ENCODE measurements at places on chromosomes 2 and 18.

DNA sequence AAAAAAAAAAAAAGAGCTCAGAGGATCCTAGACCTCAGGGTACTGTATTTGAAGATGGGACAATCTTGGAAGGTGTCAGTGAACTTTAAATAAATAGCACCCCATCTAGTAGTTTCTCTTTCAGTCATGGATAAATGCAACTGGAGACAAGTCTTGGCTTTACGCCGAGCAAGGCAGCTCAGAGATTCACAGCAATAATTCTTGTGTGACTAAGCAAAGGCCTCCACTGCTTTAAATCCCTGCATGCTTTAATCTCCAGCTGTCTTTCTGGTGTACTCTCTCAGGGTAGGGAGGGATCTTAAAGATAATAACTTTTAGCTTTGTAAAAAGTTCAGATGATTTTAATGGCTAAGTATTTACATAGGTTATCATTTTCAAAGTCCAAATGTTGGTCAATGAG lies 36.3 kb downstream of the NRXN1 start:
- DNase-seq: no peak

DNA sequence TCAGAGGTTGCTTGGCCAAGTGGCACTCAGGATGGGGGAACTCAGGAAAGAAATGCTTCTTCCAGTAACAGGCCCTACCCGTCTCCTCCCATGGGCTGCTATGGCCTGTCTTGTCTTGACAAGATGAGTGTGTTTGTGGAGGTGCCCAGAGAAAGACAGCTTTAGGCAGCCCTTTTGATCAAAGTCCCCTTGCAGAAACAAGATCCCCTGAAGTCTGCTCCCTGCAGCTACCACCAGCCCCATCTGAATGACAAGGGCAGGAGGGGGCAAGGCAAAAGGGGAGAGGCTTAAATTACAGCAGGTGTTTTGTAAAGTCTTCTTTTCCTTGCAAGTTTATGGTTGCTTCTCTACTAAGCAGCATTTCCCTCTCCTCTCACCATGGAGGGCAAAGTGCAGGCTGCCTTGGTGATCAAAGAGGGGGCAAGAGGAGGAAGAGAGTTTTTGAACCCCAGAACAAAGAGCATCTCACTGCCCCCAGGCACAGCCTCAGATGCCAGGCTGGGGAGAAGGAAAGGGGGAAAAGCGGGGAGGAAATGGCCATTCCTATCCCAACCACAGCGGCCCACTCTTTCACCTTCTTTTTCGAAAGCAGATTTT lies 6.7 kb downstream of the EVA1A start:
- DNase-seq: no peak

- DNase-seq: no peak
Measured at GRCh38 chr2:157061799-157062198, 195.7 kb upstream of the GALNT5 start.

- no peak for DNase-seq
Measured at GRCh38 chr18:74425876-74426275, 31.2 kb downstream of the DIPK1C start.

DNA sequence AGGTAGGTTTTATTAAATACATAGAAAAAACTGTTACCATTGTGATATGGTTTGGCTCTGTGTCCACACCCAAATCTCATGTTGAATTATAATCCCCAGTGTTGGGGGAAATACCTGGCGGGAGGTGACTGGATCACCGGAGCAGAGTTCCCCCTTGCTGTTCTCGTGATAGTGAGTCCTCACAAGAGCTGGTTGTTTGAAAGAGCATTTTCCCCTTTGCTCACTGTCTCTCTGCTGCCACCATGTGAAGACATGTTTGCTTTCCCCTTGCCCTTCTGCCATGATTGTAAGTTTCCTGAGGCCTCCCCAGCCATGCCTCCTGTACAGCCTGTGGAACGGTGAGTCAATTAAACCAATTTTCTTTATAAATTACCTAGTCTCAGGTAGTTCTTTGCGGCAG lies 352.7 kb upstream of the SLC39A10 start:
- no peak for DNase-seq

- DNase-seq: no peak
Measured at GRCh38 chr2:128260239-128261138, 58.2 kb downstream of the HS6ST1 start.

DNA sequence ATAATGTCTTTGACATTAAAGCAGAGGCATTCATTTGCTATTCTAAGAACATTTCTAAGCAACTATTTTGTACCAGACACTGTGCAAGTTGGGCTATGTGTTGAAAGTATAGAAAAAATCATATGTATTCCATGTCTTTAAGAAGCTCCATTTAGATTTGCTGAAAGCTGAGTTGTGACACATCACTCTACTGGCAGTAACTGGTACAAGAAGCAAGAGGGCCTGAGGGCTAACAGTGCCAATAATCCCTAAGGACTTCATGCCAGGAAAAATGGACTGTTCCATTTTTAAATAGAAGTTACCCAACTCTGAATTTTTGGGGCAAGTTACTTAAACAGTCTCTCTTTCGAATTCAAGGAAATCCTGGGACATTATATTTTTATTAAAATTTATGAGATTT lies 178.7 kb downstream of the SRBD1 start:
- DNase-seq: no peak

DNA sequence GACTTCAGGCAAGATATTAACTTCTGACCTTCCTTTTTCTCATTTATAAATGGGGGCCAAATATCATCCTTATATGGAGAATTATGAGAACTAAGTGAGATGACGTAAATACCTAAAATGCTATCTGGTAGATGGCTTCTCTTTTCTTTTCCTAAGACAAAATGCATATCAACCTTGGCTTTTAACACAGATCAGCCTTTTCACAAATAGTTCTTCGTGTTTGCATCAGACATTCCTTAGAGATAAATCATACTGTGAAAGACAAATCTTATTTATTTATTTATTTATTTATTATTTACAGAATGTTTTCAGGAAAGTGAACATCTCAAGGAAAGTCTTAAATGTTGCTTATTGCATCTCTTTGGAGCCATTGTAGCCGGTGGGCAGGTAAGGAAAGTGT lies 62.8 kb downstream of the NBEAL1 start:
- no peak for DNase-seq

DNA sequence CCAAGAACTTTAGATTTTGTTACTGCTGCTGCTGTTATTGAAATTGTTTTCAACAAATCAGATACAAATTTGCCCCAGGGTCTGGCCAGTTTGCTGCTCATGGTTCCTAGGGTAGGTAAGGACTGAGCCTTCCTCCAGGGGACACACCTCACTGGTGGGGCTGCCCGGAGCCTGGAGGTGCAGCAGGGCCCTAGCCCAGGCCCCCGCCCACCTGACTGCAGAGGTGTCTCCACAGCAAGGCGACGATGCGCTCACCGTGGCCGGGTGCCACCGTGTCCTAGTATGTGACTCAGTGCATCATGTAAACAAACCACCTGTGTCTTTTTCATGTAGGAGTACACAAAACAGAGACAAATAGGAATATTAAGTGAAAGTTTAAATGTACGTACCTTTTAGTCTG lies 153.5 kb upstream of the TPO start:
- DNase-seq: no peak
